ENCODE measurements at places on chromosomes 5 and 9. TPM values are rescaled to one million over a fixed set of nuclear protein-coding genes. Genes with fewer than 3 reads are reported as not detected.

The FOXI1 gene
- polyA plus RNA-seq, result not detected

The UBE2B gene
- 73.5 TPM for polyA plus RNA-seq

The IL11RA gene
- polyA plus RNA-seq, result 3.1 TPM

The OR1Q1 gene
- not detected for polyA plus RNA-seq

The IFNA21 gene
- polyA plus RNA-seq, result not detected

The PCDHGA12 gene
- polyA plus RNA-seq, result 1.9 TPM

The FASTKD3 gene
- 8.0 TPM for polyA plus RNA-seq

The SLC6A18 gene
- polyA plus RNA-seq, result not detected

The UBE2QL1 gene
- polyA plus RNA-seq, result not detected

The SOWAHA gene
- polyA plus RNA-seq, result not detected

The AK8 gene
- 0.24 TPM for polyA plus RNA-seq

DNA sequence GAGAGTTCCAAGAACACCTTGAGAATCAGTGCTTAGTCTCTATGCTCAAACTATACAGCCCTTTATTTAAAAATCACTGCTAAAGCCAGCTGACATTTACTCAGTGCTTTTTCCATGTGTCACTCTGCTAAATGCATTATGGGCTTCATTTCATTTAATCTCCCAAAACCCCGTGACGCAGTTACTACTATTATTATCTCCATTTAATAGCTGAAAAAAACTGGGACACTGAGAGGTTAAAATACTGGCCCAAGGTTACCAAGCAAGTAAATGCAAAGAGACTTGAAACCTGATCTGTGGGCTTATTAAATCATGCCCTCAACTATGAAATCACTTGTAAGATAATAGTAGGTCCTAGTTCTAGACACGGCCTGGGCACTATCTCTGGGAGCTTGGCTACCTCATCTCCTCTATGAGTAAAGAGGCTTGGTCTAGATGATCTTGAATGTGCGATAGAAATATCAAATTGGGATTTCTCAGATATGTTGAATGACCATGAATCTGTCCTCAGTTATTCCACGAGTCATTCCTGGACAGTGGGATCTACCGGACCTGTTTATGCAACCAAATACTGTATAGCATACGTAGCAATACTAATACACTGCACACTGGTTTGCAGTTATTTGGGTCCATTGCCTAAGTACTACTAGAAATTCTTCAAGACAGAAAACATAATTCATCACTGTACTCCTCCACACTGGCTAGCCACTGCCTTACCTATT is 32.3 kb downstream of the MARCHF11 start:
- DNase-seq, result no peak

DNA sequence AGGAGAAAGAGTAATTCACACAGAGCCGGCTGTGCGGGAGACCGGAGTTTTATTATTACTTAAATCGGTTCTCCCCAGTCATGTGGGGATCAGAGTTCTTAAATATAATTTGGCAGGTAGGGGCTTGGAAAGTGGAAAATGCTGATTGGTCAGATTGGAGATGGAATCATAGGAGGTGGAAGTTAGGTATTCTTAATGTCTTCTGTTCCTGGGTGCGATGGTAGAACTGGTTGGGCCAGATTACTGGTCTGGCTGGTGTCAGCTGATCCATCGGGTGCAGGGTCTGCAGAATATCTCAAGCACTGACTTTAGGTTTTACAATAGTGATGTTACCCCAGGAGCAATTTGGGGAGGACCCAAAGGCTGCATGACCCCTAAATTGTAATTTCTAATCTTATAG is 4.6 kb upstream of the CERCAM start:
- DNase-seq, result no peak

DNA sequence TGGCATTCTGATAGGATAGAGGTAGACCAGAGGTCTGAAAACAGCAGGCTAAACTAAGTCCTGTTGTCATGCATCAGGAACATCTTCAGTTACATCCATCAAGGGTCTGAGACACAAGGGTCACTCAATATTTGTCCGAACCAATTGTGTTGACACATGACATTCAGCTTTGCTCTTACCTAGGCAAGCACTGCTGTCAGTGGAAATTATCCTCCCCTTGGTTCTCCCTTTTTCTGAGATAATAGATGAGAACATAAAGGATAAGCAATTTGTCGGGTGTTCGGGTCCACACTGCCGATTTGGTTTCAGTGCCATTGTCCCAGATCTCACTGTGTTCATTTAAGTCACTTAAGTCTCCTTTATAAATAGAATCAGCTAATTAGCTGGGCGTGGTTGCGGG is 148.3 kb upstream of the MSX2 start:
- DNase-seq, result no peak

- no peak for DNase-seq
These were observed 68.4 kb downstream of the PSD2 start for GRCh38 chr5:139863855-139864558.

GRCh38 chr5:6676702-6677101 is 36.5 kb upstream of the TENT4A start:
- no peak for DNase-seq

GRCh38 chr5:53071298-53071697 is 38.3 kb downstream of the MOCS2 start:
- no peak for DNase-seq

GRCh38 chr5:79200573-79201183 is 35.3 kb upstream of the JMY start:
- DNase-seq, result no peak

- no peak for DNase-seq
These were observed 278.0 kb downstream of the CETN3 start for GRCh38 chr5:90131383-90132133.

GRCh38 chr5:1246711-1247431 is 21.7 kb downstream of the SLC6A18 start:
- no peak for DNase-seq

GRCh38 chr5:77863181-77863580 is 87.0 kb upstream of the TBCA start:
- no peak for DNase-seq

DNA sequence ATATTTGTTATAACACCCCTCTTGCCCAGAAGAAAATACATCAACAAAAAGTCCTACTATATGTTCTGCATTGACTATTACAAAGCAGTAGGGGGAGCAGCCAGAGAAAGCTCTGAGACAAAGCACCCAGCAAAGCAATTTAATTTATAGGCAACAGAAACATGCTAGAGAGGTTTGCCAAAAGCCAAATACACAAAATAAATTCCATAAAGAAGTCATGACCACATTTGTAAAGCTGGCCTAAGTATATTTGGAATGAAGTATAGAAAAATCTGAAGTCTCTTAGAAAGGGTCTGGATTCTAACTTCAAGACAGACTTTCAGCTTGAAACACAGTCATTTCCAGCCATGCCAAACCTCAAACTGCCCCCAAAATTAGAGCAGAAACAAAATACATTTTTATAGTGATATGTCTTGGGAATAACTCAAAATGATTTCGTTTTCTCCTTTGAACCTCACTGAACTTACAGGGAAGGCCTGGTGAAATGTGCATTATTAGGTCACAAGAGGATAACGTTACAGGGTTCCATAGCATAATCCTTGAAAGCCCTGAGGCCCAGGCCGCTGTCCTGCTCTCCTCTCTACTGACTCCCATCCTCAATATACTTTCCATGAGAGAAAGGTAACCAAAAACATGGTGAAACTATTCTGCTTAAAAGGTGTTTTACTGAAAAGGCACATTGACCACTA is 451.8 kb downstream of the RAB3C start:
- DNase-seq, result no peak

GRCh38 chr9:130150779-130151382 is 21.3 kb upstream of the NCS1 start:
- no peak for DNase-seq

DNA sequence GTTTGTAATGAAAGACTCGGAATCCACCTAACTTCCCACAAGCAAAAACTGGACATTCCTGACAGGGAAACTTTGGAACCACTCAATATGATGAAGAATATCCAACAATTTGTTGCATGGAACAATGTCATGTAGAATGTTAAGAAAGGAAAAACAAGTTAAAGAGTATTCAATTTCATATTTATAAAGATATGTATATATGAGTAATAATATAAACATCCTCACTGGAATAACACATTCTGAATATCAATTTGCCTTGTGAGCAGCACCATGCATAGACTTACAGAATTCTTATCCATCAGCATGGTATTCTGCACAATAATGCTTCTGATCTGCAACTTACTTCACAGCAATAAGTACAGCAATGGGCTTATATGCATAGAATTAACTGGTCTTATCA is 650.3 kb downstream of the SEMA5A start:
- no peak for DNase-seq

GRCh38 chr9:87569518-87569917 is 71.9 kb downstream of the DAPK1 start:
- DNase-seq, result no peak

- no peak for DNase-seq
These were observed 8.7 kb upstream of the RANBP6 start for GRCh38 chr9:6024035-6024554.

DNA sequence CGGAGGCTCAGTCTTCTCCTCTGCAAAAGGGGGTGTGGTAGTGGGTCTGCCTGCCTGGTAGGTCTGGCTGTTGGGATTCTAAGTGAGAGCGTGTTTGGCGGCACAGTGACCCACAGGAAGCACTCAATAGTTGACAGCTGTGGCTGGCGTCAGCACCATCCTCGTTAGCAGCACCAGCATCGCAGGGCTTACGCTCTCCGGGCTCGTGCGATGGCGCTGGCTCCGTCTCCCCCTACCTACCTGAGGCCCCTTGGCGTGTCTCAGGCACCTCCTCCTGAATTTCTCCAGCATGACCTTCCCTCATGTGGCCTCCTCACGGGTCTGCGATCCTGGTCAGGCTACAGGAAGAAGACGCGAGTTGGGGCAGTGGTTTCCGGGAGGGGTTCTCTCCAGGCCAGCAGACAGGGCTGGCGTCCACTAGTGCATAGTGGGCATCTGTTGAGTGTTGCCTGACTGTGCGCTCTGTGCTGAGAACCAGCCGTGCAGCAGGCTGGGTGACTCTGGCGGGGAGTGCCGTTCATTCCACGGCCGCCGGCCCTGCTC is 66.9 kb downstream of the HMCN2 start:
- no peak for DNase-seq

- no peak for DNase-seq
These were observed 199.9 kb upstream of the GLRA1 start for GRCh38 chr5:152124409-152125041.

DNA sequence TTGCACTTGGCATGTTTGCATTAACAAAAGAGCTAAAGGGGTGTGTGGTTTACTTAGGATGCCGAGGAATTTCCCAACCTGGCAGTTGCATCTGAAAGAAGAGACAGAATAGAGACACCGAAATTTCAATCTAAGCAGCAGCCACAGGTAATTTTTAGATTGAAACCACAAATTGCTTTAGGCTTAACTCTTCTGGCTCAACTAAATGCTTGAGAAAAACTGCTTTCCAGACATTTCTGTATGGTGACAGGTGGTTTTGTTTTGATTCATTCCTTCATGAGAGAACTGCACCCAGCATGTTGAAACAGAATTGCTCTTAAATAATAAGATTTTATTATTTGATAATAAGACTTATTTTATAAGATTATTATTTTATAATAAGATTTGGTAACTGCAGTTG is 21.5 kb downstream of the SECISBP2 start:
- no peak for DNase-seq

- DNase-seq, result no peak
These were observed 852.3 kb upstream of the DMAC1 start for GRCh38 chr9:8651846-8652215.

- no peak for DNase-seq
These were observed 21.1 kb upstream of the CYSTM1 start for GRCh38 chr5:140153905-140154304.

GRCh38 chr9:132488626-132489025 is 78.6 kb downstream of the CFAP77 start:
- no peak for DNase-seq

- no peak for DNase-seq
These were observed 37.0 kb downstream of the PRUNE2 start for GRCh38 chr9:76868897-76869296.

DNA sequence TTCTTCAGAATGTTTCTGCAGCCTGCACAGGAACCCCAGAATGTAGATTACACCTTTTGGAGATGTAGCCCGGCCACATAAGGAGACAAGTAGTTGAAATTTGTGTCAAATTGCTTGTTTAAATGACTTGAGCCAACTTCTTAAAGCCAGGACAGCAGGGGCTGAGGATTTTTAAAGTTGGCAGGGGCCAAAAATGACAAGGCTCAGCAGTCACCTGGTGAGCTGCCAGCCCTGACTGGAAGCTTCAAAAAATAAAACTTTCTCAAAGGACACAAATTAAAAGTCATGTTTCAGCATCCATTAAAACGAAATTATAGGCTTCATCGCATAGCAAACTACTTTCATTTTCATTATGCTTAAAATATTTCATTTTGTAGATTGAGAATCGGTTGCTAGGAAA is 340.3 kb upstream of the WWC1 start:
- DNase-seq, result no peak

DNA sequence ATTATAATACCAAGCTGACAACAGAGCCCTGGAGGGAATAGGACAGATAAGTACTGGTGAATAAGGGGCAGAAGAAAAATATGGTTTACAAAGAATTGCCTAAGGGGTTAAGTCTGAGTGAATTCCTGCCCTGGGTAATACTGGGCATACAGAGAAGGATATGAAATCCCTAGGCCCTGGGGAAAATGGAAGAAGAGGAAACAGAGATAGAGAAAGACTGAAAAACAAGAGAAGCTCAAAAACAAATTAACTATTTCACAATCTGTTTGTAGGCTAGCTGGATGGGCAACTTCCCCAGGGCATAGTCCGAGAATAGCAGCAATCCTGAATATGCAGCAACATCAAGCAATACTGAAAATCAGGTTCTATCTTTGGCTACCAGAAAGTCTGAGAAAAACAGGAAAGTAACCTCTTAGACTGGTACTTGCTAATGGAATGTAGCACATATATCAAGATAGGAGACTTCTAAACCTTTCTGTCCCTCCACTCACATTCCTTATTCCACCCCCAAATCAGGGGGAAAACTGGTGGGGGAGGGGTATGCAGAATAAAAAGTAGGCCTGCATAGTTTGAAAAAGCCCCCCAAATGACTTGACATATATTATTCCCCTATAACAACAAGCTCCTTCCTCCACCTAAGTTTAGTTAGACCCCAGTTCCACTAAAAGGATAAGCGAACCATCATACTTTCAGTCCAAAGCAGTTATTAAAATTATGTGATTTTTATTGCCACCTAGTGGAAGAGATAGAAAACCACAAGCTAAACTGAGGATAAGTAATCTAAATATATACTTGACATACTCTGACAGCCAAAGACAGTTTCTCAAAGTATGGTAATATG is 20.6 kb downstream of the SLC38A9 start:
- DNase-seq, result no peak

DNA sequence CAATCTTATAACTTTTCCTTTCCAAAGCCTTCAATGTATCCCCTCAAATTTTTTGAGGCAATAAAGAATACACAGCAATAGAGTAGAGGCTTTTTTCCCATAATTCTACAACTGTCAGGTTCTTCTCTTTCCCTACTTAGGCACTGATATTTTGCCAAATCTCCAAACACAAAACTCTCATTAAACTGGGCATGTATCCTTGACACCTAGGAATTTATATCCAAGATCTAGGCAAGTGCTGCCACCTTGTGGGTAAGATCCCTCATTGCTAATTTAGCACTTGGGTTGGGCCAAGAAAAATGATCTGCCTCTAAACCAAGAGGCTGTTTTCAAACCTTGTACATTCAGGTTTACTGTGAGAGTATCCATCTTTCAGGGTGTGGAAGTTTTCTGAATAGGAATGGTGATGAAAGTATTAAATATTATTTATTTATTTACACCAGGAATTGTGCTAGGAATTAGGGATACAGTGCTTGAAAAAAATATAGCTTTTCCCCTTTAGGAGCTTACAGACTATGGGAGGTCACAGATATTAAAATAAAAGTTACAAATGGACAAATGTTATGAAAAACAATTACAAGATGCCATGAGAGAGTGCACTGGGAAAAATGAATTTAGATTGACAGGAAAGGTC is 17.6 kb downstream of the TSTD2 start:
- DNase-seq, result no peak

Measured in keratinocyte (primary cell).